ENCODE measurements at places on chromosomes 1 and 21. TPM values are rescaled to one million over a fixed set of nuclear protein-coding genes. Genes with fewer than 3 reads are reported as not detected.
A peak's percentile ranks its signal among the peaks of the same experiment; 100 is the strongest.

- DNase-seq, result no peak
Measured at GRCh38 chr1:159786465-159786864, 5.7 kb downstream of the DUSP23 start.

Gene CACNA1S
- not detected for total RNA-seq

DNA sequence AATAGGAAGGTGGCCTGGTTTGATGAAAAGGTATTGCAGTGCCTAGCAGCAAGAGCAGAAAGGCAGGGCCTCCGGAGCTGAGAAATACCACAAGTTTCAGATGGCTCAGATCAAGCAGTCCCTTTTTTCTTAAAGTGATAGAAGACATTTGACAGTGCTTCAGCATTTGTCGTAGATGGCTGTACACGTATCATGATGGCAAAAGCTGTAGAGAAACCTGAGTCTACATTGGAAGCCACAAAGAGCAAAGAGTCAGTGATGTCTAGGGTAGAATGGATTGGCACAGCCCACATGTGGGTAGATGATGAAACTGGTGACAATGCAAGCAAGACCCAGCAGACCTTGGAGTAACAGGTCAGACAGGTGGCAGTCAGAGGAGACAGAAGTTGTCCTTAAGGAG lies 101.3 kb upstream of the ARTN start:
- DNase-seq, result peak; percentile 66

DNA sequence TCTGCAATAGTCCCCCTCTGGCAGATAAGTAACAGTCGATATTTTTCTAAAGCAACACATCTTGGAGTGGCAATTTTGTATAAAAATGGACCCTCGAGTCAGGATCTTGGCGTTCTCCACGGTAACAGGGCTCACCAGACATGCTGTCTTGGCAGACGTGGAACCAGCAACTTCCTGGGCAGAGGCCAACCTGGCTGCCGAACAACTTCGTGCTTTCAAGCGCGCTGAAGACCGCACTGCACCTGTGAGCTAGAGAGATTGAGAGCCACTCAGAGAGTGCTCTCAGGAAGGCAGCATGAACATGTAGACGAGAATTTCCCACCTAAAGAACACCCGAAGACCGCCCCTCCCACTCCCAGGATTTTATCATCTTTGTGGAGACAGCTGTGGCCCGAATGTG lies 7.3 kb downstream of the C1orf174 start:
- no peak for DNase-seq

Gene TATDN3
- total RNA-seq, result 24.2 TPM

- no peak for DNase-seq
Measured at GRCh38 chr1:174680101-174680500, 232.3 kb downstream of the GPR52 start.

DNA sequence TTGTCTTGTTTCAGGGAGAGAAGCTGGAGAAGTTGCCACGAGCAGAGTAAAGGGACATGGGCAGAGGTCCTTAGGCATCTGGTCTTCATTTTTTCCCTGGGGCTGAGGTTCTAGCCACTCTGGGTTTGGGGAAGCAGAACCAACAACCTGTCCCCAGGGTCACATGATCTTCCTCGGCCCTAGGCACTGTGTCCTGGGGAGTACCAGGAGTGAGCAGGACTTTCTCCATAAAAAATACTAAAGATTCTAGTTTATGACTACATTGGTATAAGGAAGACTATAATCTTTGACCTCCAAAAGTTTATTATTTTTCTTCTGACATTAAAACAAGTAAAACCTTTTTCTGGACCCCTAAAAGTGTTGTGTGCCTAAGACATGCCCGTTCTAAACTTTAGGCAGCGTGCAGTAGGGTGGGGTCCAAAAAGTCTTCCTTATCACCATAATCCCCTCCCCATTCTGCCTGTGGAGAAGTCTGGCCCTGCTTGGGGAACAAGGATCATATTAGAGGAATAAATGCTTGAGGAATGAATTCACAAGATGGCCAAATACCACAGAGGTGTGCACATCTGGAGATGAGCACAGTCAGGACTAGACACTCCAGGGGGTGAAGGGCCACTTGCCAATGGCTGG lies 19.3 kb upstream of the IGSF3 start:
- no peak for DNase-seq

DNA sequence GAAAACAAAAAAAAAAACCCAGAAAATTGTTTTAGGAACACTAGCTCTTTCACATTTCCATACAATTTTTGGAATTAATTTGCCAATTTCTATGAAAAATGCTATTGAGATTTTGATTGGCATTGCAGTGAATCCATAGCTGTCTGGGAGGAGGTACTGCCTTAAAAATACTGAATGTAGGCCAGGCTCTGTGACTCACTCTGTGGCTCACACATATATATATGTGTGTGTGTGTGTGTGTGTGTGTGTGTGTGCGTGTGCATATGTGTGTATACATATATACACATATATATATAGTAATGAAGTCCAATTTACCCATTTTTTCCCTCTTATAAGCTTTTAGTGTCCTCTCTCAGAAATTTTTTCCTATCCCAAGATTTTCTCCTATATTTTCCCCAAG lies 214.2 kb upstream of the DMRTA2 start:
- DNase-seq, result no peak

GRCh38 chr1:63548303-63548702 lies 25.0 kb downstream of the EFCAB7 start:
- DNase-seq, result no peak
